ENCODE measurements at places on chromosomes 1 and 21.

- peak; percentile 73 for DNase-seq
These were observed 582 bp downstream of the SLC37A1 start for GRCh38 chr21:42513985-42514882.

- DNase-seq, result no peak
These were observed 13.8 kb upstream of the ZNF124 start for GRCh38 chr1:247185667-247186066.

GRCh38 chr1:6034750-6035096, 11.0 kb upstream of the KCNAB2 start:
- DNase-seq, result no peak

DNA sequence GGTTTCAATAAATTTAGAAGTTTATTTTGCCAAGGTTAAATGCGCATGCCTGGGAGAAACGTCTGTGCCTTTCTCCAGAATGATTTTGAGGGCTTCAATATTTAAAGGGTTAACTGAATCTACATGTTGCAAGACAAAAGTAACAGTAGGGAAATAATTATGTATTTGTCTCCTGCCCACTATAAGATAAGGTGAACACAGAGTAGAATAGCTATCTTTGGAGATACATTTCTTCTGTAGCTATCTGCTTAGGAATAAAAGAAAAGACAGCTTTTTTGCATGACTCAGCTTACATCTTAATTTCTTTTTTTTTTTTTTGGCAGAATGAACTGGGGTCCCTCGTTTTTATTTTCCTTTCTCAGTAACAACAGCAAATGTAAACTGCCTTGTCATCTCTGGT, 1351.6 kb downstream of the AMY1C start:
- DNase-seq, result no peak

- peak; percentile 85 for DNase-seq
These were observed 18.7 kb upstream of the F5 start for GRCh38 chr1:169604781-169605560.

DNA sequence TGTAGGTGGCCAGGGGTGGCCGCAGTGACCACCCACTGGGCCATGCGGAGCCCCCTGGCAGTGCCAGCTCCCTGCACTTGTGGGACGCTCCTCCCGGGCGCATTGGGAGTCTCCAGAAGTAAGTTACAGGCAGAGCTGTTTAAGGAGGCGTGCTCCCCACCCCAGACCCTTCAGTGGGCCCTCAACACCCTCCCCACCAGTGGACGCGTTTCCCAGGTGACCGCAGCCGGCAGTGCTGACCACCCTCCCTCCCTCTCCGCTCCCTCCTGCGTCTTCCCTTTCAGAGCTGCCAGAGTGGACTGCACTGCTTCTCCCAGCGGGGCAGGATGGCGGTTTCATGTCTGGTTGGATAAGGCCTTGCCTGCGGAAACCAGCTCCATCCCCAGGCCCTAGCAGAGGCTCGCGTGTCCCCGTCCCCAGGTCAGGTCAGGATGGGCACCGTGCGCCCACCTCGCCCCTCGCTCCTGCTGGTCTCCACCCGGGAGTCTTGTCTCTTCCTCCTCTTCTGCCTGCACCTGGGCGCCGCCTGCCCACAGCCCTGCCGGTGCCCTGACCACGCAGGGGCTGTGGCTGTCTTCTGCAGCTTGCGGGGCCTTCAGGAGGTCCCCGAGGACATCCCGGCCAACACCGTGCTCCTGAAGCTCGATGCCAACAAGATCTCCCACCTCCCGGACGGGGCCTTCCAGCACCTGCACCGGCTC, 1.1 kb downstream of the LRRC3 start:
- DNase-seq, result no peak

DNA sequence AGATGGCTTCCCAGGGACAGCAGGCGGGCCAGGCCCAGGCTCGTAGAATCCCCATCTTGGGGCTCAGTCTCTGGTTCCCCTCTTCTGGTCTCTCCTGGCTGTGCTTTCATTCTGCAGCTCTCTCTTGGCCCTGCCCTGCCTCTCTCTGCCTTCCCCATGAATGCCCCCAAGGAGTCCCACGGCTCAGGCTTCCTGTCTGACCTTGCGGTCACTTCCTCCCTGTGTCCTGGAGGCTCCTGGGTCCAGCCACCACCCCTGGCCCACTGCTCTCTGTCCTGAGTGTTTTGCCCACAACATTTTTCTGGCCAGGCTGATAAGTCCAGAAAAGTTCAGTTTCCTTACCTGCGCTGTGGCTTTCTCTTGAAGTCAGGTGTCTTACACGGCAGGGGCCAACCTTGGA, 29.1 kb downstream of the PIGP start:
- DNase-seq, result no peak

GRCh38 chr1:6313393-6314200, 52.7 kb upstream of the GPR153 start:
- DNase-seq, result no peak

DNA sequence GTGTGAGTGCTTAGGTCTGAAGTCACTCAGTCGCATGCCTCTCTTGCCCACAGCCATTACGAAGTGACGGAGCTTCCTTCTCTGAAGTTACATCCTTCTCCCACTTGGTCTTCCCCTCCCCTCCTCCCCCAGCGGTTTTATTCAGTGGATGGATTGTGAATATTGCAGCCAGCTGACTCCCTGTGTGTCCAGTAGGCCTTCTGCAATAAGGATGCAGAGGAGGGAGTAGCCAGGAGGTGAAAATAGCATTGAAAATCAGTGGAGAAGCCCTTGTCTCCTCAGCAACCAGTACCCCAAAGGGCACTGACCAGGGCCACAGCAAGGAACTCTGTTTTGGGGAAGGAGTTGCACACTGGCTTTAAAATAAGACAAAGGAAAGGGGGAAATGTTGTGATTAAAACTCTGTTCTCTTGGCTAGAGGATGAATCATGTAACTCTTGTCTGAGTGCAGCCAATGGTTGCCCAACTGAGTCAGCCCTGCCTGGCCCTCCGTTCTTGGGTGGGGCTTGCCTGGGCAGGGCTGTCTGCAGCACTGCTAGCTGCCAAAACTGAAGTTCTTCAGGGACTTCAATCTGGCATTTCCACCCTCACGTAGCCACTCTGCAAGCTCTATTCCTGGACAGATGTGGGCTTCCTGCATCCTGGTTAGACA, 4.3 kb downstream of the S100A10 start:
- peak; percentile 60 for DNase-seq

DNA sequence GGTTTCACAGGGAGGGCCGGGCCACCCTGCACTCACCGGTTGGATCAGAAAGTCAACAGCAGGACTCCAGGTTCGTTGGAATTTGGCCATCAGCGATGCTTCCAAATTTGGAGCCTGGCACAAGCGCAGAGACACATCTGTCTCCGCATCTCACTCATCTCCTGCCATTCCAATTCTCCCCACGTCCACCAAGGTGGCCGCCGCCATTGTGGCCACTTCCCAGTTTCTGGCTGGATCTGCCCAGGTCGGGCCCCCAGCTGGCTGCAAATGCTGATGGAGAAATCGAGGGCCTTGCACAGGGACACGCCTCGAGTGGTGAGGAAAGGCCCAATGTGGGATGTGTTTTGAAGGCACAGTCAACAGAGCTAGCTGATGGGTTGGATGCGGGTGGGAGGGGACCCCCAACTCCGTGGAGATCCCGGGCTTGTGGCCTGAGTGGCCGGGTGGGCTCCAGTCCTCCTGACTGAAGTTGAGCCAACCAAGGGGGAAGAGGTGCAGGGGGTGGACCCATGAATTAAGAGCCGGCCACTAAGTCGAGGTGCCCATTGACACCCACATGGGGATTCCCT, 102.7 kb downstream of the CRYAA start:
- no peak for DNase-seq

DNA sequence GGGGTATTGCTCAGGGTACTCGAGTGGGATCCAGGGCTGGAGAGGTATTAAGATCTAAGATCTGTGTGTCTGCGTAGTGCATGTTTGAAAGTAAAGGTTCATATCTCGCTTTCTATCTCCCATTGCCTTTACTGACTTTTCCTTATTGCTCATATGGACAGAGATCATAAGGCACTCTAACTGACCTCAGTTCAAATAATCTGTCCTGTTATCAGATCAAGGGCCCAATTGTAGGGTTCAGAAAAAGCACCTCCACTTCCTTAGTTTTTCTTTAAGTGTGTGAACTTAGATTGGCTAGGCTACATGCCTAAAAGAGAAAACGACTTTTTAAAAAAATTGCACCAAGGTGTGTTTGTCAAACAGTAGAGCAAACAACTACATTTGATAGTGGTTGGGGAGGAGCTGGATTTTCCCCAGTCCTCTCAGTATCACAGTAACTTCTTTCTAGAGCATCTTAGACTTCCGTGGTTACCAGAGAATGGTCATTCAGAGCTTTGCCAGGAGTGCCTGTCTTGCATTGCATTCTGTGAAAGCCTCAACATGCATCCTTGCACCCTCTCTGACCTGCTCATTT, 57.6 kb downstream of the LMO4 start:
- DNase-seq, result no peak

- DNase-seq, result no peak
These were observed 206.4 kb upstream of the SGIP1 start for GRCh38 chr1:66327588-66327987.

DNA sequence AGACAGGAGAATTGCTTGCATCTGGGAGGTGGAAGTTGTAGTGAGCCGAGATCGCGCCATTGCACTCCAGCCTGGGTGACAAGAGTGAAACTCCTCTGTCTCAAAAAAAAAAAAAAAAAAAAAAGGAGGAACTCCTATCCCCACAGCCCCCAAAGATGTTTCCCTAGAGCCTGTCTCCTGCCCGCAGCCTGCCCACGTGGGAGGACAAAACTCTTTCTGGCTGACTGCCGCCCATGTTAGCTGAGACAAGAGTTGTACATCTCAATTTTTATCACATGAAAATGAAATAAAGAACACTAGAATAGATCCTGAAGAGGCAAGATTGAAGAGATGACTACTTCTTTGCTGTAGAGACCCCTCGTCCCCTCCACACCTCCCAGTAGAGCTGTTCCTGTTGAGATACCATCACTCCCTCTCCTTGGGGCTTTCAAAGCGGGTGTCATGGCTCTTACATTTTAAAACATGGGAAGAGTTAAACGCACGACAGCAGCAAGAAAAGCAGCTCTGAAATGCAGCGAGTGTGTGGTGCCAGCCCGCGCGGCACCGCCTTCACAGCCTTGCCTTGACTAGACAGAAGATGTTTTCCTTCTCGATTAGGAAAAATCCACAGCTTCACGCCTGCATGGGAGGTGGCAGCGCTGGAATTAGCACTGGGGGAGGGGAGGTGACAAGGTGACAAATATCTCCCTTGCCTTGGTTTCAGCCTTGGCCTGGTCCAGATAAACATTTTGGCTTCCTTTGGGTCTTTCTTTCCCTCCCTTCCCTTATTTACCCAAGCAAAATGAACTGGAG, 253.4 kb upstream of the CSF3R start:
- no peak for DNase-seq

- DNase-seq, result peak; percentile 75
These were observed 26.7 kb upstream of the RBM15 start for GRCh38 chr1:110312188-110313121.

GRCh38 chr1:186326009-186326408, 49.0 kb downstream of the TPR start:
- DNase-seq, result no peak

DNA sequence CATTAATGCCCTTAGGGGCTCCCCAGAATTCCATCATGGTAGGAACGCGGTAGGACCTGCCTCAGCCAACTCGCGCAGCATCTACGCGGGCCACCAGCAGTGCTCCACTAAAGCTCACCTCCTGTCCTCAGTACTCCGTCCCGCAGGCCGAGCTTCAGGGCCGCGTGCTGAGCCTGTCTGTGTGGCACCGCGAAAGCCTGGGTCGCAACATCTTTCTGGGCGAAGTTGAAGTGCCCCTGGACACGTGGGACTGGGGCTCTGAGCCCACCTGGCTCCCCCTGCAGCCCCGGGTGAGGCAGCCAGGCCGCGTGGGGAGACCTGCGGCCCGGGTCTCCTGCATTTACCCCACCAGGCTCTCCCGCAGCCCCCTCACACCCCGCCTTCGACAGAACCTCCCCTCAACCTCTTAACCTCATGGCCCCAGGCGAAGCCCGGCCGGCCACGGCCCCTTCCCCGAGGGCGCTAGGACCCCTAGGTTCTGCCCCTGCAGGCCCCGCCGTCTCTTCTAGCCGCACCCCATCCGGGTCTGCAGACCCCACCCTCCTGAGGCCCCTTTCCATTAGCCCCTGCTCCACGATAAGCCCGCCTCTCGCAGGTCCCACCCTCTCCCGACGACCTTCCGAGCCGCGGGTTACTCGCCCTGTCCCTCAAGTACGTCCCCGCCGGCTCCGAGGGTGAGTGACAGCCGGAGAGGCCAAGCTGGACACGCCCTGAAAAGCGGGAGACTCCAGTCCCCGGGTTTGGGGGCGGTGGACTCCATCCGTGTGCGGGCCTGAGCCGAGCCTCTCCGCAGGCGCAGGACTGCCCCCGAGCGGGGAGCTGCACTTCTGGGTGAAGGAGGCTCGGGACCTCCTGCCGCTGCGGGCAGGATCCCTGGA, 9.1 kb downstream of the SYTL1 start:
- DNase-seq, result no peak

- DNase-seq, result no peak
These were observed 15.6 kb upstream of the ECE1 start for GRCh38 chr1:21305900-21306189.

DNA sequence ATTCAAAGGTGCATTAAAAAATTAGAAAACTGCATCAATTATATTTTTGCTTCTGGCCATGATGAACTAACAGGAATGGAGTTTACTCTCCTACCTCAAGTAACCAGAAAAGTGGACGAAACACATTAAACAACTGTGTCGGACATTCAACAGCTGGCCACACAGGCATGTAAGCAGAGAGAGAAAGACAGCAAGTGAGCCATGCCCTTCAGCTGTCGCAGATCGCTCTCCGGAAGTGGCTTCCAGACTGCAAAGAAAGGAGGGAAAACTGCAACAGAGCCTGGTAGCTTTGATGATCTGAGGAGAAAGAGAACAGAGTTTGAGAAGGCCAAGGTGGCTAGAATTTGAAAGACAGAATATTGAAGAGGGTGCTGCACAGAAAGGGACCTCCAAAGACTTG, 557.2 kb downstream of the MATN1 start:
- no peak for DNase-seq

GRCh38 chr1:90187323-90187585, 192.3 kb downstream of the ZNF326 start:
- no peak for DNase-seq

GRCh38 chr1:201125019-201125418, 2.0 kb downstream of the ASCL5 start:
- no peak for DNase-seq

DNA sequence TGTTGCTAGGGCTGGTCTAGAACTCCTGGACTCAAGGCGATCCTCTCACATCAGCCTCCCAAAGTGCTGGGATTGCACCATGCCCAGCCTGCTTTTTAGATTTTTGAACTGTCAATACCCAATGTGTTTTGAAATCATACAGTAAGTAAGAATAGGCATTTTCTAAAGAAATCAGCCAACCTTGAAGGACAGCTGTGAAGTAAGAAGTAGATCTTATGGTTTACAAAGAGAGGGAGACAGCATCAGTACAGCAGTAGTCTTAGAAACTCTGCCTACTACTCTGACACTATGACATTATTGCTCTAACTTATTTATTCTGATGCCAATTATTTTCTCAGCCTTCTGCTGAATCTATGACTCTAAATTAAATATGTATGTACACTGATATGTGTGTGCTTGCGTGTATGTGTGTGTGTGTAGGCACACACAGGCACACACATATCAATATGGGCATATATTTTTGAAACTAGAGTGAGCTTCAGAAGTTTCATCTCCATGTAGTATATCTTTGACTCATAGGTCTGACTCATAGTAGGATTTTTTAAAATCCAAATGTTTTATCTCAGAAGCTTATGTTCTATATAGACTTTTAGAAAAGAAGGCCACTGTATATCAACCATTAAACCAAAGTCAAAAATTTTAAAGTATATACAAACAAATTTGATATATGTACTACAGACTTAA, 140.4 kb downstream of the COL24A1 start:
- no peak for DNase-seq

GRCh38 chr21:42112857-42113256, 41.7 kb downstream of the UMODL1 start:
- DNase-seq, result no peak
